Astrocyte (in vitro differentiated cells and primary cell): ENCODE measurements at places on chromosomes 5 and 9. TPM values are rescaled to one million over a fixed set of nuclear protein-coding genes. Genes with fewer than 3 reads are reported as not detected.

GRCh38 chr9:22447618-22448305, 1.1 kb downstream of the DMRTA1 start:
- DNase-seq = no peak
- H3K27me3 ChIP-seq = no peaks in the 10 kb centered on the region
- H3K4me1 ChIP-seq = peaks cover 5% of the 10 kb centered on the region
- no peaks in the 10 kb centered on the region for H3K36me3 ChIP-seq
- H3K27ac ChIP-seq = peak overlapping the region; percentile 40
- H3K4me3 ChIP-seq = peak overlapping the region; percentile 80

C9orf72 gene
- total RNA-seq = 2.3 and 4.8 TPM in 2 replicates

GRCh38 chr5:87541676-87542075, 128.9 kb upstream of the CCNH start:
- no peaks in the 10 kb centered on the region for H3K27me3 ChIP-seq
- no peak overlapping the region for H3K4me3 ChIP-seq
- H3K4me1 ChIP-seq = no peaks in the 10 kb centered on the region
- H3K36me3 ChIP-seq = no peaks in the 10 kb centered on the region

DNA sequence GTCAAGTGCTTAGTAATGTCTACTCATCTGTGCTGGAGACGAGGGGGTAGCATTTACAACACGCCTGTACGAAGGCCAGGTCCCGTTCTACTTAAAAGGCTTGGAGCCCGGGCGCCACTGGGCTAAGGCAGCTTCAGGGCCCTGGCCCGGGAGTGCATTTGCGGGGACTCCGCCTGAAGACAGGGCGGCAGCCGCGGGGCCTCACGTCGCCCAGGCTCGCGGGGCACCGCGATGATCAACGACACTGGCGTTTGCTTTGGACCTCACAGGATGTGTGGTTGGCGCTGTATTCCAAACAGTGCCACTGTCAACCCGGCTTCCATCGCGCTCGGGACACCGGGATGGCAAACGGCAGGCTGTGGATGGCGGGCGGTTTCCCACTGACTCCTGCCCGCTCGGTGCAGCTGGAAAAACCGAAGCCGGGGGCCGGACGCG, 1.1 kb upstream of the TENT4A start:
- no peaks in the 10 kb centered on the region for H3K27me3 ChIP-seq
- DNase-seq = no peak
- peak overlapping the region; percentile 70 for H3K4me3 ChIP-seq
- peak overlapping the region; percentile 90 for H3K27ac ChIP-seq
- H3K36me3 ChIP-seq = no peaks in the 10 kb centered on the region
- H3K4me1 ChIP-seq = peaks cover 13% of the 10 kb centered on the region

DNA sequence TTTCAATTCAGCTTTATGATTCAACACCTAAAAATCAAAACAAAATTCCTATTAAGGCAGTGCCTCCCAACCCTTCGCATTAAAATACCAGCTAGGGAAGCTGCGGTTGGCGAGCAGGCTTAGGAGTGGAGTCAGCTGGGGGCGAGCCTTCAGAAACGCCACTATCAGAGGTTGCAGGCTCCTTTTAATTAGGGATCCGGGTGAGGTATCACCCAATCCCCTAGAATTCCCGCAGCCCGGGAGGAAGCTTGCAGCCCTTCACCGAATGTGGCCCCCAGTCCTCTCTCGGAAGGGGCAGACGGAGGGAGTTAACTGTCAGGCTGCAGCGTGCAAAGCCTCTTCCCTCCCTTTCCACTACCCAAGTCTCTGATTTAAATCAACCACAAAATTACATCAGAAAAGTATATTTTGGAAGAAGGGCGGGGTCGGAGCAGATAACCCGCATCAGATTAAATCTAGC, 1.7 kb downstream of the STC2 start:
- H3K4me1 ChIP-seq = peaks cover 53% of the 10 kb centered on the region
- H3K27ac ChIP-seq = peak overlapping the region; percentile 82
- peaks cover 18% of the 10 kb centered on the region for H3K36me3 ChIP-seq
- H3K27me3 ChIP-seq = no peaks in the 10 kb centered on the region
- peak; percentile 91 for DNase-seq

GRCh38 chr9:77016526-77017504, 2.6 kb upstream of the FOXB2 start:
- DNase-seq = no peak
- H3K4me3 ChIP-seq = no peak overlapping the region
- no peaks in the 10 kb centered on the region for H3K36me3 ChIP-seq
- peaks cover 2% of the 10 kb centered on the region for H3K4me1 ChIP-seq
- H3K27ac ChIP-seq = no peak overlapping the region

SLC25A2 gene
- total RNA-seq = 0.19 and 0.25 TPM in 2 replicates

FABP6 gene
- total RNA-seq = 0.53 TPM in 1 of 2 replicates, not detected in the other

AMBP gene
- total RNA-seq = 0.19 TPM in 1 of 2 replicates, not detected in the other

DNA sequence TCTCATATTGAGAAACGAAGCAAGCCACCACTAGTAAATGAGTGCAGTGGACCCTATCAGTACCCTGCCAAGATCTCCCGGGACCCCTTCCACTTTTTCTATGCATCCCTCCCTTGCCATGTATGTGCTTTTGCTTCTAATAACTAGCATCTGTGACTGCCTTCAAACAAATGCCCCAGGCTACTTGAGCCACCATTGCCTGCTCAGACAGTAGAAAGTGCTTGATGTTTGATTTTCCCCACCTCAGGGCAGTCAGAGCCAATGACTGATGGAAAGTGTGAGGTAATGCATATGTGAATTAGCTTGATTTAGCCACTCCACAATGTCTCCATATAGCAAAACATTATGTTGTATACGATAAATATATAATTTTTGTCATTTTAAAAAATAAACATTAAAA, 797.3 kb upstream of the ACO1 start:
- no peaks in the 10 kb centered on the region for H3K4me1 ChIP-seq
- DNase-seq = no peak
- H3K27me3 ChIP-seq = no peaks in the 10 kb centered on the region
- H3K36me3 ChIP-seq = no peaks in the 10 kb centered on the region
- H3K27ac ChIP-seq = no peak overlapping the region

PCDHA5 gene
- 1.0 and 1.7 TPM in 2 replicates for total RNA-seq

- H3K4me3 ChIP-seq = peak overlapping the region; percentile 8
- no peaks in the 10 kb centered on the region for H3K27me3 ChIP-seq
- H3K27ac ChIP-seq = peak overlapping the region; percentile 90
- peak; percentile 74 for DNase-seq
- no peaks in the 10 kb centered on the region for H3K36me3 ChIP-seq
These were observed 12.4 kb downstream of the ZNF474 start for GRCh38 chr5:122141751-122142150.

DNA sequence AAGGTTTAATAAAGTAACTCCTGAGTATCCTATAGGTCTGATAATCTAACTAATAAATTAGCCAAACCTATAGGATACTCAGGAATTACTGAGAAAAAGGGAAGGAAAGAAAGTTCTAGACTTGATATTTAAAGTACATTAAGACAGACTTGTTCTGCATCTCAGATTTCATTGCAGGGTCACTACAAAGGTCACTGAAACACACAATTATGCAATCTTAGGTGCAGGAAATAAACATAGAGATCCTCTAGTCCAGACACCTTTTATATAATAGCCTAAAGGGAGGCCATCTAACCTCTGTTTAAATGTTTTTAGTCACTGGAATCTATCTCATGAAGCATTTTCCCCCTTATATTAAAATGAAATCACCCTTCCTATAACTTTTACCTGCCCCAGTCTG, 1215.7 kb downstream of the MAT2B start:
- H3K4me1 ChIP-seq = no peaks in the 10 kb centered on the region
- DNase-seq = no peak
- H3K27me3 ChIP-seq = no peaks in the 10 kb centered on the region
- H3K27ac ChIP-seq = no peak overlapping the region

DNA sequence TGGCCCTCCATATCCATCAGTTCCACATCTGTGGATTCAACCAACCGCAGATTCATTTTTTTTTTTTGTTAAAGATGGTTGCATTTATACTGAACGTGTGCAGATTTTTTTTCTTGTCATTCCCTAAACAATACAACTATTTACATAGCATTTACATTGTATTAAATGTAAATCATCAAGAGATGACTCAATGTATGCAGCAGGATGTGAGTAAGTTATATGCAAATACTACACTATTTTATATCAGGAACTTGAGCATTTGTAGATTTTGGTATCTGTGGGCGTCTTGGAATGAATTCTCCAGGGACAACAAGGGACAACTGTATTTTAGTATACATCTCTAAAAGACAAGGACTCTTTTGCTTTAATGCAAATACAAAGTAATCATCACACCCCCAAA, 299.2 kb upstream of the ZNF608 start:
- H3K36me3 ChIP-seq = no peaks in the 10 kb centered on the region
- no peak overlapping the region for H3K27ac ChIP-seq
- peaks cover 34% of the 10 kb centered on the region for H3K4me1 ChIP-seq

- no peak overlapping the region for H3K27ac ChIP-seq
- H3K27me3 ChIP-seq = no peaks in the 10 kb centered on the region
- peaks cover 8% of the 10 kb centered on the region for H3K4me1 ChIP-seq
- no peak overlapping the region for H3K4me3 ChIP-seq
These were observed 3.3 kb downstream of the PSAT1 start for GRCh38 chr9:78300209-78300608.

DNA sequence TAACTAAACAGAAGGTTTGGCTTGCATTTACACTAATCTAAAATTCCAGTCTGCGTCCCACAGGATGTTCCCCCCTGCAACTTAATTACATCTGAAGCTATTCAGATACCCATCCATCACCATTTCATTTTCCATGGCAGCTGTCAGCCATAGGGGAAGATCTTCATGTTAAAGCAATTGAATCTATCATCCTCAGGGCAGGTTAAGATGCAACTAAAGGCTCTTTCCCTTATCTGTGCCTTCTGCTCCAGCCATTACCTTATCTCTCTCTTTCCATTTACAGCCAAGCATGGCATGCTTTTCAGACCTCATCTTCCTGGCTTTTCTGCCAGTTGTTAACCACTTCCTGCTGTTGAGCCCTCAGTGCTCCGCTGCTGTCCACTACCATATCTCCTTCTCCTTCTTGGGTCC, 15.8 kb upstream of the HACD4 start:
- H3K4me3 ChIP-seq = no peak overlapping the region
- H3K27ac ChIP-seq = no peak overlapping the region
- no peaks in the 10 kb centered on the region for H3K4me1 ChIP-seq
- no peaks in the 10 kb centered on the region for H3K36me3 ChIP-seq
- no peaks in the 10 kb centered on the region for H3K27me3 ChIP-seq

GRCh38 chr9:93434056-93434455, 17.4 kb upstream of the FAM120A start:
- DNase-seq = no peak
- H3K36me3 ChIP-seq = no peaks in the 10 kb centered on the region
- H3K4me1 ChIP-seq = no peaks in the 10 kb centered on the region
- no peaks in the 10 kb centered on the region for H3K27me3 ChIP-seq
